GM12878 (cell line): ENCODE measurements at places on chromosomes 4 and X. TPM values are rescaled to one million over a fixed set of nuclear protein-coding genes. Genes with fewer than 3 reads are reported as not detected.

- no peak for DNase-seq
Measured at GRCh38 chr4:141645611-141646340, 9.4 kb downstream of the IL15 start.

DNA sequence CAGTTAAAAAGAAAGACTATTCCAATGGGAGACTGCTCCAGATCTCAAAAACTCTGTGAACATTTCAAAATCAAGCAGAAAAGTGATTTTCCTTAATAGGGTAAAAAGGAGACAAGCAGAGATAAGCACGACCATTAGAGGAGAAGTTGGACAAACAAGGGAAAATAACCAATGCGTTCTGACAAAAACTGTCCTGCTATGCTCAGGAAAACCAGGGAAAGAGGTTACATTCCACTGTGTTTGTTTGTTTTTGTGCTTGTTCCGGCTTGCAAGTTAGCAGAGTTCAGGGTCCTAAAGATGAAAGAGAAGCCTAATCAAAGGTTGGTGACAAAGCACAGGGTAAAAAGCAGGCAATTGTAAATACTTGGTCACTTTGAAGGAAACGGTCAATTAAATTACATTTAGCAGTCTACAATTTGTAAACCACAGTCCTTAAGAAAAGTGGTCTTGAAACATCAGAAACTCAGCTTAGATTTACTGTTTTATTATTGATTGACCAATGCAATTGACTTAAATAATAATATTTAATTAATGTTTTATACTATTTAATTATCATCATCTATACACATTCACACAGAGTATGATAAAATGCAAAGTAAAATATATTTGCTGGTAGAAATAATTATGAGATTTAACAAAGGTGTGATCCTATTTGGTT, 186.2 kb upstream of the CPXCR1 start:
- no peak for DNase-seq

DNA sequence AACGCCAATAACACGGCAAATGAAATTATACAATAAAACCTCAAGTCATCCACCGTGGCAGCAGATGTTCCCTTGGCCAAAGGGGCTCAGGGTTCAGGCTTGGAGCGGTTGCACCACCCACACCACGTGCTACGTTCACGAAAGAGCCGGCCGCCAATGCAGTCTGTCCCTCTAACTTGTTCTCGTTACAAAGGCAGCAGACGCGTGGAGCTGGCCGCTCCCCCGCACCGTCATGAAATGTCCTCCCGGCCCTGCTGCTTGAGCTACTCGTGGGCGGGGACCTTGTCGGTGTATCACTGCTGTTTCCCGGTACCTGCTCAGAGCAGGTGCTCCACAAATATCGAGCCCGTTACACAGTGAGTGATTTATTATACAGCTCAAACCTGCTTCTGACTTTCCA, 36.4 kb upstream of the MAN2B2 start:
- no peak for DNase-seq

SSX1 gene
- polyA plus RNA-seq, result not detected in 2 replicates

DNA sequence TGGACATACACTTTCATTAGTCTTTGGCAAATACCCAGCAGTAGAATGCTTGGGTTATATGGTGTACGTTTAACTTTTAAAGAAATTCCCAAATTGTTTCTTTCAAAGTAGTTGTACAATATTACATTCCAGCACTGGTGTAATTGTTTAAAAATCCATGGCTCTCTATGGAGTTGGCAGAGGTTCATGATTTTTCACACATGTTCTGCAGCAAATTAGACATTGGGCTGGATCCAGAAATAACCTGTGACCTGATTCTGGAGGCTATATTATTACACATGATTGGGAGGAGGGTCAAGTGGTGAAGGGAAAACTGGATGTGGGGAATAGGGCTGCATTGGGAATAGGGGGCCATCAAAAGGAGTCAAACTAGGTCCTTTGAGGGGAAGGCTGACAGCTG, 41.9 kb downstream of the MAMLD1 start:
- no peak for DNase-seq

- DNase-seq, result no peak
Measured at GRCh38 chrX:3589474-3589873, 124.0 kb downstream of the PRKX start.

DNA sequence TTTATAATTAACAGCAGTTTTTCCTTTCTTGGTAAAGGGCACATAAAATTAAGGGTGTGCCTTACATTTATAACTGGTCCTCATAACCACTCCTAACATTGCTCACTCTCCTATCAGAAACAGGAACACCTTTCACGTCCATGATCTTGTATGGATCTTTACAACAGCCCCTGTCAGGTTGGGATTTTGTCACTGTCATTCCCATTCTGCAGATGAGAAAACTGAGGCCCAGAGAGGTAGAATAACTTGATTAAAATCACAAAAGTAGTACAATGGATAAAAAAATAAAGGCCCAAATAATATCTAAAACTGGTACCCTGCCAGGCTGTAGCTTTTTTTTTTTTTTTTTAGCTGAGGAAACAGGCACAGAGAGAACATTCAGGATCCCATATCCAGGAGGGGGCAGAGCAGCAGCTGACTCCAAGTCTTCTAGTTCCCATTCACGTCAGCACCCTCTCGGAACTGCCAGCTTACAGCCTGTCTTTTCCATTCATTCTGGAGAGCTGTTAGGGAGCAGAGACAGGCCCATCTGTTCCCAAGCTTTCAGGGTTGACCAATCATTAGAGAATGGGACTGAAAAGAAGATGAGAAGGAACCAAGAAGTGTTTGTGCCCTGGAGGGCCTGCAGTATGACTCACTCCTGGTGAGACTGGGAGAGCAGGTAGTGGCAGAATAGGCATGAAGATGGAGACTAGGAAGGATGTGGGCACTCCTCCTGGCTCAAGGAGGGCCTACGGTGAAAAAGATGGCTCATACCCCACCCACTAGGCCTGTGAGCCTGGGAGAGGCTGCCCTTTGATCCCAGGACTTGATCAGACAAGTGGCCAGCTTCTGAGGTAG, 7.3 kb downstream of the SUV39H1 start:
- DNase-seq, result no peak

CCNQ gene
- 27.1 and 27.4 TPM in 2 replicates for polyA plus RNA-seq

SLC7A11 gene
- polyA plus RNA-seq, result 1.8 and 2.2 TPM in 2 replicates

ZIC3 gene
- polyA plus RNA-seq, result not detected in 2 replicates

TCEAL5 gene
- polyA plus RNA-seq, result not detected in 2 replicates

ENOX2 gene
- 13.0 and 13.2 TPM in 2 replicates for polyA plus RNA-seq

GRCh38 chr4:17491196-17491595, 20.7 kb downstream of the QDPR start:
- DNase-seq, result no peak

PWWP3B gene
- not detected in 2 replicates for polyA plus RNA-seq

- no peak for DNase-seq
Measured at GRCh38 chr4:47065051-47065481, 33.7 kb downstream of the GABRB1 start.

DNA sequence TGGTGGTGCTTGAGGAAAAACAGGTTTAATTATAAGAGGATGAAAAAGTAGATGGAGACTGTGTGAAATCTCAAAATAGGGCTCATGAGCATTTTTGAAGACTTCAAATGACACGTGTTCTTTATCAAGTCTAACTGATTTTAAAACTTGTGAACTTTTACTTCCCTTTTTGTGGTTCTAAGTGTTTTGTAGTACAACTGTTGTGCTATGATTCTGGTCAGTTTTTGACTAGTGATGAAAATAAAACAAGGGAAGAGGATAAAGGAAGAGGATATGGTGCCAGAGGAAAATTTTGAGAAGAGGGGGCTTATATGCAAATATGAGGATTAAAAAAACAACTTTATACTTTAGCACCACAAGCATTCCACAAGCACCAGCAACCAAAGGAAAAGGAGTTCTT, 644.0 kb downstream of the RPA4 start:
- no peak for DNase-seq

- no peak for DNase-seq
Measured at GRCh38 chr4:57073559-57073958, 36.6 kb downstream of the IGFBP7 start.

- no peak for DNase-seq
Measured at GRCh38 chr4:87055311-87055710, 120.5 kb downstream of the AFF1 start.

GRCh38 chrX:73076838-73077237, 2.5 kb downstream of the PABPC1L2A start:
- DNase-seq, result no peak

GRCh38 chr4:180770265-180770664, 1472.9 kb upstream of the TENM3 start:
- DNase-seq, result no peak

P2RY4 gene
- polyA plus RNA-seq, result not detected in 2 replicates

GRCh38 chr4:112523008-112523721, 7.2 kb upstream of the NEUROG2 start:
- no peak for DNase-seq

DNA sequence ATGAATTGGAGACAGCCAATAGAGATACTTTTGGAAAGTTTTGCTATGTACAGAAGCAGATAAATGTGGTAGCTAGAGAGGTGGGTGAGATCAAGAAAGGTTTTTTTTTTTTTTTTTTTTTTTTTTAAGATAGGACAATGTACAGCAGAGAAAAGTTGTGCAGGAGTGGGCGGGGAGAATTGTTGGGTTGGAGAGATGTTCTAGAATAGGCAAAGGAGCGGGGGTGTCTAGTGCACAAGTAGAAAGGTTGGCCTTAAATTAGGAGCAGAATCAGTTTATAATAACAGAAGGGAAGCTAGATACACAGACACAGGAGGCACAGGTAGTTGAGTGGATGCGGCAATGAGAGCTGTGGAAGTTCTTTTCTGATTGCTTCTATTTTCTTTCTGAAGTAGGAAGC, 66.2 kb upstream of the PGK1 start:
- DNase-seq, result no peak

CPE gene
- 0.11 and 0.14 TPM in 2 replicates for polyA plus RNA-seq

TCEAL2 gene
- polyA plus RNA-seq, result not detected in 2 replicates

DNA sequence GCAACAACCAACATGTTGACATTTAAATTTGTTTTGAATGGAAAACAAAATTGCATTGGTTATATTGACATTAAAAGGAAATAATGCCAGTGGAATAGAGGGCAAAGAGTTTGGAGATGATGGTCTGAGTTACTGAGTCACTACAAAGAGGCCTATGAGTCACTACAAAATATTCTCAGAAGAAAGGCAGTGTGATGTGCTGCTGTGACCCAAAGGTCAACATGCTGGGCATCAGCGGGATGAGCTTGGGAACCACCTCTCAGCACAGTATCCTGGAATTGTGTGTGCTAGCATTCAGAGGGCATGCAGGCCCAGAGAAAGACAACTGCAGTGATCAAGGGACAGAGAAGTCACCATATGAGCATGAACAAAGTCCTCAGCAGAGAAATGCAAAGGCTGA, 2.8 kb downstream of the CMC4 start:
- DNase-seq, result no peak

DNA sequence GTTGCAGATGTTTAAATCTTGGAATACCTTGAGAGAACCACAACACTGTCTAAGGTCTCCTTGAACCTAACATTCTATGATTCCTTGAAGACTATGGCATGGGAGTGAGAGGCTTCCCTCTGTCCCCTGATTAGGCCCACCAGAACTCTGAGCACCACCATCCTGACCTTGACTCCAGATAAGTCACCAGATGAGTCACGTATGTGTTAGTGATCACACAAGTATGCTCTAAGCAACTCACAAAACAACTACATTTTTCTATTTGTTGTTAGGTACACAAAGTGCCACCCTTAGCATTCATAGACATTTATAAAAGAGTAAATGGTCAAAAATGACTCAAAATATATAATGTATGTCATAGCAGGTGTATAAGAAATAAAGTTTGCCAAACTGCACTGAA, 252.9 kb upstream of the CXXC4 start:
- DNase-seq, result no peak

DNA sequence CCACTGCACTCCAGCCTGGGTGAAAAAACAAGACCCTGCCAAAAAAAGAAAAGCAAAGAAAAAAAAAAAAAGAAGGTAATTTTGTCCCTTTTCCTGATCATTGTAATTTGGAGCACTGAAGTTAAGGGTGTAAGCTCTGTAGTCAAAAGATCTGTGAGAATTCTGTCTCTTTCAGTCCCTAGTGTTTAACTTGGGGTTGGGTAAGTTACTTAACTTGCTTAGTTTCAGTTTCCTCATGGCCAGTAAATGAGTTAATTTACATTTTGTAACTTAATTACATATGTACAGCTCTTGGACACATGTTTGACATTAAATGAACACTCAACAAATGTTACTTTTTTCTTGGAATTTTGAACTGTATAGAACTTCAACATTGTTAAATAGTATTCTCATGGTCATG, 10.9 kb upstream of the UBE2K start:
- DNase-seq, result no peak

DNA sequence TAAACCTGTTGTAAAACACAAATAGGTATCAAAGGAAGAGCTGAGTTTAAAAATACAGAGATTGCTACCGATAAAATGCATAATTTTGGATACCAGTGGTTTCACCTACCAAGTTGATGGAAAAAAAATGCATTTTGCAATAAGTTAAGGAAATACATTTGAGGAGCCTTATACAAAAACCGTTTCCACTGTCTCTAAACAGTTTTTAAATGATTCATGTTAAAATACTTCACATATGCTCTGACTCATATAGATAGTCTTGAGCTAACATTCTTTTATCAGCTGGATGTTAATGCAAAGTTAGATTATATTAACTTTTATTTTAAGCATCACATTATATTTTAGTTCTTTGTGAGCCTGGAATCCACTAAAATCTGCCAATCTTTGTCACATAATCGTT, 50.6 kb upstream of the ANKRD17 start:
- no peak for DNase-seq
